ENCODE measurements at places on chromosomes 13 and 19. TPM values are rescaled to one million over a fixed set of nuclear protein-coding genes. Genes with fewer than 3 reads are reported as not detected.

DNA sequence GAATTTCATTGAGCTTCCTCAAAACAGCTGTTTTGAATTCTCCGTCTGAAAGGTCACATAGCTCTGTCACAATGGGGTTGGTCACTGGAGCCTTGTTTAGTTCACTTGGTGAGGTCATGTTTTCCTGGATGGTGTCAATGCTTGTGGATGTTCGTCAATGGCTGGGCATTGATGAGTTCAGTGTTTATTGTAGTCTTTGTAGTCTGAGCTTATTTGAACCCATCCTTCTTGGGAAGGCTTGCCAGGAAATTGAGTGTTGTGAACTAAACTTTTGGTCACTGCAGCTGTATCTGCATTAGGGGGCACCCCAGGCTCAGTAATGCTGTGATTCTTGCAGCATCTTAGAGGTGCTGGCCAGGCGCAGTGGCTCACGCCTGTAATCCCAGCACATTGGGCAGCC is 22.0 kb downstream of the BLOC1S3 start:
- no peak for DNase-seq

- no peak for DNase-seq
Measured at GRCh38 chr13:34065928-34066327, 248.0 kb downstream of the RFC3 start.

DNA sequence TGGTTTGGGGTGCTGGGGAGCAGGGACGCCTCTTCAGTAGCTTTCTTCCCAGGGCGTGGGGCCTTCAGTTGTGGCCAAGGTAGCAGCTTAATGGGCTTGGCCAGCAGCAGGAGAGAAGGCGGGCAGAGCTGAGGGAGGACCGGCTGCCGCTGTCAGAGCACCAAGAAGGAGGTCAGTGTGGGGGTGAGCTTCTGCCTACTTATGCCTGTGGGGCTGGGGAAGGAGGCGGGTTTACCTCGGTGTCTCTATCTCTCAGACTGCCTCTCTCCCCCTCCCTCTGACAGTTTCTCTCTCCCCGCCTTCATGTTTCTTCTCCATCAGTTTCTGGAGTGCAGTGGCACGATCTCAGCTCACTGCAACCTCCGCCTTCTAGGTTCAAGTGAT is at the start of gene CAPN12:
Gene CAPN12, minus strand, starts transcription at position 177 of the 384 bp plus-strand sequence. CDS start 309 bp downstream, outside the sequence.
- no peak for DNase-seq

The C19orf33 gene
- 2.0 TPM for total RNA-seq

- DNase-seq, result no peak
Measured at GRCh38 chr13:33931397-33932311, 113.7 kb downstream of the RFC3 start.

- DNase-seq, result no peak
Measured at GRCh38 chr19:54158812-54159351, 639 bp downstream of the LENG1 start.

DNA sequence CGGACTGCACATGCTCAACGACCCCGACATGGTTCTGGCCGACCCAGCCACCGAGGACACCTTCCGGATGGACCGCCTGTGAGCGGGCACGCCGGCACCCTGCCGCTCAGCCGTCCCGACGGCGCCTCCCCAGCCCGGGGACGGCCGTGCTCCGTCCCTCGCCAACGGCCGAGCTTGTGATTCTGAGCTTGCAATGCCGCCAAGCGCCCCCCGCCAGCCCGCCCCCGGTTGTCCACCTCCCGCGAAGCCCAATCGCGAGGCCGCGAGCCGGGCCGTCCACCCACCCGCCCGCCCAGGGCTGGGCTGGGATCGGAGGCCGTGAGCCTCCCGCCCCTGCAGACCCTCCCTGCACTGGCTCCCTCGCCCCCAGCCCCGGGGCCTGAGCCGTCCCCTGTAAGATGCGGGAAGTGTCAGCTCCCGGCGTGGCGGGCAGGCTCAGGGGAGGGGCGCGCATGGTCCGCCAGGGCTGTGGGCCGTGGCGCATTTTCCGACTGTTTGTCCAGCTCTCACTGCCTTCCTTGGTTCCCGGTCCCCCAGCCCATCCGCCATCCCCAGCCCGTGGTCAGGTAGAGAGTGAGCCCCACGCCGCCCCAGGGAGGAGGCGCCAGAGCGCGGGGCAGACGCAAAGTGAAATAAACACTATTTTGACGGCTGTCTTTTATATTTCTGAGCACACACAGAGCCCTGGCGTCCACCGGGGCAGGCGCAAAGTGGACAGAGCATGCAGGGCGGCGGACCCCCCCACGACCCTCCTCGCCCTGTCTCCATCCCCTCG is 13.6 kb downstream of the COMP start:
- DNase-seq, result no peak

- DNase-seq, result no peak
Measured at GRCh38 chr19:2970201-2970835, 7.0 kb upstream of the TLE6 start.

- DNase-seq, result no peak
Measured at GRCh38 chr19:40626918-40627317, 25.7 kb downstream of the LTBP4 start.

DNA sequence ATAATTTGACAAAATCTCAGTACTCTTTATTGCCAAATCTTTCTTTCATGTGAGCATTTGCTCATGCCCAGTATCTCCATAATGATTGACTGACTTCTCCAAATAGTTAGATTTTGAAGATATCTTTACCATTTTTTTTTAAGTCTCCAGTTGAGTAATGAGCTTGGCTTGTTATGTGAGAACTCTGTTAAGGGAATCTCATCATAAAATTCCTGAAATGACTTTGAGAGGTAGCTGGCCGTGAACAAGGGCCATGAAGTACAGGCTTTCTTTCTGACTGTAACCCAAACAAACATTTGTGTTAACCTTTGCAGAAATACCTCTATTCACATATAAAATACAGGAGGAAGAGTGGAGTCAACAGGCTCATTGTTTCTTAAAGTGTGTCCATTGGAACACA is 449.7 kb downstream of the IRS2 start:
- no peak for DNase-seq

DNA sequence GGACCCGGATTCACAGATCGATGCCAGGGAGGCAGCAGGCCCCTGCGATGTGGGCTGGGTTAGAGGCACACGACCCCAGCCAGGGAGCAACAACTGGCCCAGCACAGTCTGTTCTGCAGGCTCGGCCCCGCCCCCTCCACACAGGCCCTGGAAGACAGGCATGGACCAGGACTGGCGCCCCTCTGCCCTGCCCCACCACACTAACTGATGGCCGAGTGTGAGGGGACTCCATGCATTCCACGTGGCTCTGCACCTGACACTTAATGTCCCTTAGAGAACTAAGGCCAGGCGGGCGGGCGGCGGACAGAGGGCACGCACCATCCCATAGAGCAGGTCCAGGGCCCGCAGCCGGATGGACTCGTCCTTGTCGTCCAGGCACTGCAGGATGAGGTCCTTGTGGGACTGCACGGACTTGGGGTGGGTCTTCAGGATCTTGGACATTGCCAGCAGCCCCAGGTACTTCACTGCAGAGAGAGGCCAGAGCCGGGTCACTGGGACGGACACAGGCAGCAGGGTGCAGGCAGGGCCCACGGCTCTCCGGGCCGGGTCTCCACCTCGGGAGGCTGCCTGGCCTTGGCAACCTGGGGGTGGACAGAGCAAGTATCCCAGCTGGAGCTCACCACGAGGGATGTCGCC is 24.8 kb downstream of the IZUMO4 start:
- DNase-seq, result peak; percentile 76

The KLF1 gene
- 0.39 TPM for total RNA-seq

- DNase-seq, result no peak
Measured at GRCh38 chr13:92251671-92252210, 853.3 kb downstream of the GPC5 start.

DNA sequence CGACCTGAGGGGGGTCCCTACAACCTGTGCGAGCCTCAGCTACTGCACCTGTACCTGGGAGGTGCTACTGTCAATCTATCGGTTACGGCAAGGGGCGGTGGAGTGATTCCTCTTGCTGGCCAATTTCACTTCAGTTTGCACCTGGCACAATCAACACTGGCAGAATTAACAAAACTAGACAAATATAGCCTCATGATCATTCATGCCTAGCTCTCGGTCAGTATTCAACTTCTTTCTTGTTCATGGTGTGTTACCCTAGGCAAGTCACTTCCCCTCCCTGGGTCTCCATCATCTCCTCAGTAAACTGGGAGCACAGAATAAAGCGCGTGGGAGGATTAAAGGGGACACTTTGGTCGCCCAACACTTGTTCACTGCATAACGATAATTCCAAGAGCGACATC is 618 bp downstream of the HAUS8 start:
- DNase-seq, result no peak
